ENCODE measurements at places on chromosomes 12 and 14.

GRCh38 chr12:2765608-2766007, 29.2 kb upstream of the FKBP4 start:
- no peak for DNase-seq

GRCh38 chr14:78122436-78122835, 47.7 kb upstream of the NRXN3 start:
- DNase-seq: no peak

- DNase-seq: no peak
Observed at GRCh38 chr14:37890095-37890494, 294.7 kb downstream of the TTC6 start.

DNA sequence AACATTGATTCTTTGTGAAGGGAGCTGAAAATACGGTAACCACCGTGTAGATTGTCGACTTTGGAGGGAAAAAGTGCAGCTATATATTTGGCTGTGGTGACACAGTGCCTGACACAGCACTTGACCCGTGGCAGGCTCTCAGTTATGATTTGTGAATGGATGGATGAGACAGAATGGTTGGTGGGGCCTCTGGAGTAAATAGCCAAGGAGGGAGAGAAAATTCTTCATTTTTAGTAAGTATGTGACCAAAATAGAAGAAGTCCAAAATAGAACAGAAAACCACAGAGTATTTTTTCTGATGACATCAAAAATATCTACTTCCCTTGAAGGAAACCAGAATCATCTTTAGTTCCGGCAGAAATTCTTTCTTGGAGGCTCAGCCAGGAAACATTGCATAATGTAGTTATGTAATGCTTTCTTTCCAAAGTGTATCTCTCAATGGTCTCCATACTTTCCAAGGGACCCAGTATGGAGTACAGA, 82.0 kb upstream of the WSCD2 start:
- DNase-seq: no peak

- DNase-seq: no peak
Observed at GRCh38 chr12:55827806-55828205, 1.6 kb downstream of the DNAJC14 start.

GRCh38 chr14:44989497-44990440, 27.8 kb downstream of the TOGARAM1 start:
- no peak for DNase-seq

GRCh38 chr12:116525418-116526001, 33.7 kb upstream of the MAP1LC3B2 start:
- DNase-seq: no peak

GRCh38 chr12:129594098-129594497, 309.7 kb downstream of the TMEM132D start:
- DNase-seq: no peak

DNA sequence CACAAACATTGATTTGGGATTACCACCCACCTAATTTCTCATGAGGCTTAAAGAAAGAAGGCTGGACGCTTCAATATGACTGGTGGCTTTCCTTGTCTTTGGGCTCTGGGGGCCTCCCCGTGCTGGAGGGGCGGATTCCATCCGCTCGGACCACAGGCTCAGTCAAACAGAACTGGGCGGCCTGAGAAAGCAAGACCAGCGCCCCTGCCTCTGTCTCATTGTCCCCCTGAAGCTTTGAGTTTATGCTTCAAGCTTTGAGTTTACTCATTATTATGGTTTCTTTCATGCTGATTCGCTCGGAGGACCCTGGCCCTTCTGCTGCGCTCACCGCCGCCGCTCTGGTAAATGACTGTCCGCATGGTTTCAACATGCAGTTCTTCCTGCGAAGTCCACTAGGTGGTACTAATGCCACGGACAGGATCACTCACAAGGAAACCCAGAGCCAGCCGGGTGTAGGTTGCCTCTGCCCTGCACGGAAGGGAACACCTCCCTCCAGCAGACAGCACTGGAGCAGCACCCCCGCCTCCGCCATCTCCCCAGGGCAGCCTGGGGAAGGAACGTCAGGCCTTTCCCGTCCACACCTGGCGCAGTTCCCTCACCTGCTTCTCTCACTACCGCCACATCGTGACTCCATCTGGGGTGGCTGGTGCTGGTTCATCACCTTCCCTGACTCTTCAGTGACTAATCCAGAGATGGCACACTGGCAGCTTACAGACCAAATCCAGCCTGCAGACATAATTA, 13.2 kb upstream of the TIGAR start:
- peak; percentile 77 for DNase-seq

GRCh38 chr12:93783832-93784231, 106.7 kb downstream of the CRADD start:
- no peak for DNase-seq

DNA sequence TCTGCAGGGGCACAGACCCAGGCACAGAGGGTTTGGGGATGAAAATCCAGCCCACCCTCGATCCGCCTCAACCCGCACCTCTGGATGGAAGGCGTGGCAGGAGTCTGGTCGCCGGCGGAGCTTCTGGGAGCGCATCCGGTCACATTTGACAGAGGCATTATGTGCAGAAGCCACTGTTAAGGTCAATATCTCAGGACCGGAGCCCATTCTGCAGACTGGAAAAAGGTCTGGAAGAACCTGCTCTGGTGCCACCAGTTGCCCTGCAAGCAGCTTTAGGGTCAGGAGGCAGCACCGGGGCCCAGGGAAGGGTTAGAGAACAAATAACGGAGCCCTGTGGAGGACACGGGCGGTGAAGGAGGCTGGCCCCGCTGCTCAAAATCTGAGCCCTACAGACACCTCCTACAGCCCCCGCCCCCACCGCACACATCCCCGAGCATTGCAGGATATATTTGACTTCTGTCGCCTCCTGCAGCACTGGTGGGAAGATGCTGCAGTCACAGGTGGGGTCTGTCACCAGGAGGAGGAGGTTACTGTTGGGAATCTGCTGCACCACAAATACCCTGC, 25.1 kb upstream of the LRTM2 start:
- DNase-seq: no peak

DNA sequence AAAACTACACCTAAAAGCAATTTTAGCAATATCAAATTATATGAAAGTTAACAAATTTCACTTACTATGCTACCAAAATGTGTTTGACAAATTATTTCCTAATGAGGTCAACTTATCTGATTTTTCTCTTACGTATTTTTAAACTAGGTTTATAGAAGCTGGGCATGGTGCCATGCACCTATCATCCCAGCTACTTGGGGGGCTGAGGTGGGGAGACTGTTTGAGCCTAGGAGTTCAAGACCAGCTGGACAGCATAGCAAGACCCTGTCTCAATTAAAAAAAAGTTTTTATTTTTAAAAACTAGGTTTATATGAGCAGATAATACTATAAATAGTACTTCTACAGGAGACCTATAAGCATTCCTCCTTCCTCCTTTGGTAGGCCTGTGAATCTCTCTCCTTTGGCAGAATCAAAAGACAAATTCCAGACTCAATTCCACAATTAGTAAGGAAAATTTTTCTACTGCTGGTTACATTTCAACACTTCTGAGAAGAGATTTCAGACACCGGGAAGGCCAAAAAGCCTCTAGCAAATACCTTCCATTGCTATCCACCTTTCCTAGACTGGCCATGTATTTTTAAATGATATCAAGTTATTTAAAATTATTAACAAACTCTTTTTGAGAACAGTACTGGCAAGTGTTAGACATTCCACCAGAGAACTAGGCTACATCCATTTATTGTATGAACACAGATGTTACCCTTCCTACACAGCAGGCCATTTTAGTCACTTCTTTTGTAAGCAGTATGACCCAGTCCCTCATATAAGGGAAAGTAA, 34.4 kb downstream of the CDK17 start:
- no peak for DNase-seq

DNA sequence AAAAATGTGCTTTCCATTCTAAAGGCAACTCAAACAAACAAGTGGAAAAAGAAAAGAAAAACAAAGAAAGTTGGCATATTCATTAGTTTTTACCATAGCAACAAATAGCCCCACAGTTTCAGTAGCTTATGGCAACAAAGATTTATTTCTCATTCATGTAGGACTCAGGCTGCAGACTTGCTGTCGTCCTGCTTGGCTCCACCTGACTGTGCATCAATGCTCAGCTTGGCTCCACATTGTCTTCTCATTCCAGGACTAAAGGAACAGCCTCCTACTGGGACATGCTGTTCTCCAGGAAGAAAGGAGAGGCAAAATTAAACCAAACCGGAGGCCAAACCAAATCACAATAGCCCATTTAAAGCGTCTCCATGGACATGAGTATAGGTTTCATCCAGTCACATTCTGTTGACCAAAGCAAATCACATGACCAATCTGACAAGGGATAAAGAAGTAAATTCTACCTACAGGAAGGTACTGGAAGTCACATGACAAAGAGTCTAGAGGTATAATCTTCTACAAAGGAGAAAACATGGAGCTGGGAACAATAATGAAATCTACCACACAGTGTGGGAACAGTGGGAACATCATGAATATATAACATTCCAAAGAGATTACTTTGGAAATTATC, 222.5 kb downstream of the PIK3C2G start:
- DNase-seq: no peak

DNA sequence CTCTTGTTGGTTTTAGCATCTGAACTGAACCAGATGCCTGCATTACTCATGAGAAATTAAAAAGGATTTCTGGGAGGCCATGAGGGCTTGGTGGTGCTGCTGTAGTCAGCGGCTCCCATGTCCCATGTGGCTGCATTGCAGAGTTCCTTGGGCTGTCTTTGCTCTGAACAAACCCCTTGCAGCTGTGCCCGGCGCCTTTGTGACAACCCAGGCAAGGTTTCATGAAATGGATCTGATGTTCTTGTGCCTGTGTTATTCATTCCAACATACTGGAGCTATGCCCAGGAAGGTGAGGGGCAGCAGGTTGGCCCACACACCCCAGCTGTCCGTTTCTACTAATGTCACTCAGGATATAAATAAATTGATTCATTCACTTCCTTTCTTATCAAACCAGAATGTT, 40.8 kb downstream of the TGFB3 start:
- DNase-seq: no peak

DNA sequence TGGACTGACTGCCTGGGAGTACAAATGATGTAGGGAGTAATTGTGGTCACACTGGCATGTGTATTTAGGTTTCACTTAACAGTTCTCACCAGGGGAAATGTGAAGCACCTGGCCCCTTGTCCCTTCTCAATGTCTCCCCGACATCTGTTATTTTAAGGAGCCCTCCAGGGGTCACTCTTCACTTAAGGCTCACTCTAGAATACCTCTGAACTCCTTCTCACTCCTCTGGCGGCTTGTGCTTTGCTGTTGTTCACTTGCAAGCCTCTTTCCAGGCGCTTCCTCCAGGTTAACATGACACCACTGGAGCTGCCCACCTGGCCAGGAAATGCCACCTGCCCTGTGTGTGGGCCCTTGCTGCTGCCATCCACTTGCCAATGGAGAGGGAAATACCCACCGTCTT, 56.5 kb upstream of the GZMB start:
- DNase-seq: no peak

DNA sequence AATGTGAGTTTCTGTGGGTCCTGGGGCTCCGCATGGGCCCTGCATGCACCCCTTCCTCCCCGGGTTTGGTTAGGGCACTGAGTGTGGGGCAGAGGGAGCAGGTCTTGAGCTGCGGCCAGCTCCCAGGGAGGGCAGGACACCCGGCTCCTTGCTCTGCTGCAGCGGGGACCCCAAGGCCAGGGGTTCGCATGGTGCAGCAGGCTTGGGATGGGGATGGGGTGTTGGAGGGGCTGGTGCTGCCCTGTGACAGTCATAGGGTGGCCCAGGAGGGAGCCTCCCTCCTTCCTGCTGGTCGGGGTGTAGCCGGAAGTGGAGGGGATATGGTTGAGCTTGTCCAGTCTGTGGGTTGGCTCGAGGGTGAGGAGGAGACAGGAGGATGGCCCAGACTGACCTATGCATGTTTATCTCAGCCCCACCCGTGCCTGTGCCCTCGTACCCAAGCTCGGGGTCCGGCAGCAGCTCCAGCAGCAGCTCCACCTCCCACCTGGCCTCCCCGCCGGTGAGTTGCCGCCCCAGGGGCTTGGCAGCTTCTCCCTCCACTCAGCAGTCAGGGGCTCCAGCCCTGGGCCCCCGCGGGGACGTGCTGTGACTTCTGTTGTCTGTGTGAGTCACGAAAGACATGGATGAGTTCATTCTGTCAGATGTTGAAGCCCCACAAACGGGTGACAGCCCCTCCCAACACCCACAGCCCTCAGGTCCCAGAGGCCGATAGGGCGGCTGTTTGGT, 16.0 kb downstream of the ULK1 start:
- no peak for DNase-seq

DNA sequence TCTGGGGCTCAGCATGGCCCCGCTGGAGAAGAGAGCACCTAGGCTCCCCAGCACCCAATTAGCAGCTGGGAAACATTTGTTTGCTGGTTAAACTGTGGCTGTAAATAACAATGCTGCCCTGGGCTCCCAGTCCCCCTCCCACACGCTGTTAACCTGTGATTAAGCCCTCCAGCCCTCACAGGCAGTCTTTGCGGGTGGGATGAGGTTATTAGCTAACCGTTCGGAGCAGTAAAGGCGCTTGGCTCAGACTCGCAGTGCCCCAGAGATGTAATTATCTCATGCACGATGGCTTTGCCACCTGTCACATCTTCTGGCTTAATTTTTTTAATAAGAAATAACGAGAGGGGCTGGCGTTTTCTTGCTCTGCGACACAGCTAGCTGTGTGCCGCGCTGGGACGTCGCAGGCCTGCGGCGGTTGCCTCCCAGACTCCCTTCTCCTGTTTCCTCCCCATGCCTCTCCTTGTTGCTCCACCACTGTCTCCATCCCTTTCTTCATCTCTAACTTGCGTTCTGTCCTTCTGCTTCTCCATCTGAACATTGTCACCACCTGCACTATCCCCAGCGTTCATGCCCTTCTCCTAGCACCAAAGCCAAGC, 239.2 kb upstream of the FKBP4 start:
- DNase-seq: no peak

DNA sequence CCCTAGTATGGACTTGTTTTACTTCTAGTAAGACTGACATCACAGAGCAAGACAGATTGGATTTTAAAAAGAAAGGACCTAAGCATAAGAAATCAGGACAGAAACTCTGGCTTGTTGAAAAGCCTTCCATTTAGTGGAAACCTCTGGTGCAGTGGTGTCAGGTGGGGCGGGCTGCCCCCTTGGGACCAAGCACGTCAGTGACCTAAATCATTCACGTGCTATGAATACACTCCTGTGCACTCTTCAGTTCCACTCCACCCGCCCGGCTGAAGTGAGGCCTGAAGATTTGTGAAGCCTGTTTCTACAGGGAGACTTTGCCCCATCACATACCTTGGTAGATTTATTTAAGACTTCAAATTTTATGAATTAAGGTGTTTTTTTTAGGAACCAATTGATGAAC, 58.2 kb upstream of the STRN3 start:
- DNase-seq: no peak

- no peak for DNase-seq
Observed at GRCh38 chr14:90600619-90601018, 203.8 kb downstream of the CALM1 start.

DNA sequence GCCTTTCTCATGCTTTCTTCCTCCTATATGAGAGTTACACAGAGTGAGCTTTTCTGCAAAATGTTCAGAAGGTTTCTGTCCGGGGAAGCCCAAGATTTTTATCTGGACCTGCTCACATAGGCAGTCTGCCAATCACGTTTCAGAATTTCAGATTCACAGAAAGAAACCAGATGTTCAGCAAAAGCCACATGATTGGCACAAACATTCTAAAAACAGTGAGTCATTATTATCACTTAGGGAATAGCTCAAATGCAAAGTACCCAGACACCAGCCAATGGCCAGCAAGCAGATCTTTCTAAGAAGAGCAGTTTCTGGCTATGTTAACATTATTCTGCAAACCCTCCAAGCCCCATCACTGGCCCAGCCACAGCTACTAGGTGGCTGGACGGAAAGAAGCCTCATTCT, 1558.5 kb upstream of the TMEM132C start:
- no peak for DNase-seq

GRCh38 chr12:49920241-49920914, 16.7 kb upstream of the FAIM2 start:
- no peak for DNase-seq

- DNase-seq: no peak
Observed at GRCh38 chr14:94660306-94660946, 48.2 kb downstream of the SERPINA3 start.

All from NCI-H526 treated with DMSO at 0.1 percent for 48 hours (cell line).